ENCODE measurements at places on chromosomes 11 and 22.

- no peak for DNase-seq
Measured at GRCh38 chr11:10378362-10378761, 73.5 kb downstream of the ADM start.

- peak; percentile 84 for DNase-seq
Measured at GRCh38 chr11:60831143-60831500, 10.8 kb upstream of the CCDC86 start.

DNA sequence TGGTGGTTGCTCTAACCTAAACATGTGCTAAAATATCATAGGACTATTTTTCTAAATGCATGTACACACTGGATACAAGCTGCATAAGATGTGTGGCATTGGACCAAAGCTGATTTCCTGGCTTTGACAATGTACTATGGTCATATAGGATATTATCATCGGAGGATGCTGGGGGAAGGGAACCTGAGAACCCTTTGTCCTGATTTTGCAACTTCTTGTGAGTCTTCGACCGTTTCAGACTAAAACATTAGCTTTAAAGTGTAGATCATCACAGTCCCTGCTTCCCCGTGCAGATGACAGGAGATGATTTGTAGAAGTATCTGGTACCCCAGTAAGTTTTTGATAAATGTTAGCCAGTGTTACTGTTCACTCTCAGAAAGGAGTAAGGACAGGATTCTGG lies 554.7 kb downstream of the MIAT start:
- no peak for DNase-seq

GRCh38 chr22:24175160-24175808 lies 6.0 kb upstream of the SUSD2 start:
- peak; percentile 72 for DNase-seq

DNA sequence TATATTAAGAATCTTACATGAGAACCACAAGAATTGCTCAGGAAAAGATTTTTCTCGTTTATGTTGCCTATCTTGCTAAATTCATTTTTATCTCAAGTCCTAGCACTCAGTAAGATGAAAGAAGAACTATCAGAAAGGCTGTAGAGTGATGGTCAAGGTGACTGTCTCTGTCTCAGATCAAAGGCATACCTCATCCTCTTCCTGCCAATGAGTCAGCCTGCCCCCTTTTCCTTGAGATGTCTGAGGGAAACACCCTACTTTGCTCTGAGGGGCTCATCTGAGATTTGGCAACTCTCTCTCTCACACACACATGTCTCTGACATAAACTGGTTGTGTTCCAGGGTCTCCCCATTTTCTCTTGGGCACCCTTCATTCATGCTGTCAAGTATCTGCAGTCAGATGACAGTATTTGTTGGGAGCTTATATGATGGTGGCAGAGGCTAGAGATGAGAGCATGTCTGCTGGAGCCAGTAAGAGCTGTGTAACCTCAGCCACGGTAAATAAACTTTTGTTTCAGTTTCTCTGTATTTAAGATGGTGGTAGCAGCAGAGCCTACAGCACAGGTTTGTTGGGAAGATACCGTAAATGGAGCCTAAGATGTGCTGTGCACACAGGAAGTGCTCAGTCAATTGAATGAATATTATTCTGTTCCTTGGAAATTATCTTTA lies 1.6 kb downstream of the MMP27 start:
- no peak for DNase-seq

GRCh38 chr22:50696799-50697561 lies 24.4 kb downstream of the SHANK3 start:
- DNase-seq: peak; percentile 30

DNA sequence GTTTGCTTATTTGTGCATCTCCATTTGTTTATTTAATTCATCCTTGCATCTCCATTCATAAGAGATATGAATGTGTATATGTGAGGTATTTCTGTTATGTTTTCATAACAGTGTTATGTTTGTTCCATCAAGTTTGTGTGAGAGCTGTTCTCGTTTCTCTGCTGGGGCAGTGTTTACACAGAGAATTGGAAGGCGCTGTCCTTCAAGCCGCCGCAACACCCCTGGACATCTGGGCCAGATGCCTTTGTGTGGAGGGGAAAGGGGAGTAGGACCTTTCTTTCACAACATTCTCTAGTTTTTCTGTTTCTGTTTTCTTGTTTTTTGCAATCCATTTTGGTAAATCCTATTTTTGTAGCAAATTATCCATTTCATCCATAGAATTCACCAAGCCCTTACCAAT lies 7.0 kb upstream of the TM7SF2 start:
- DNase-seq: no peak

DNA sequence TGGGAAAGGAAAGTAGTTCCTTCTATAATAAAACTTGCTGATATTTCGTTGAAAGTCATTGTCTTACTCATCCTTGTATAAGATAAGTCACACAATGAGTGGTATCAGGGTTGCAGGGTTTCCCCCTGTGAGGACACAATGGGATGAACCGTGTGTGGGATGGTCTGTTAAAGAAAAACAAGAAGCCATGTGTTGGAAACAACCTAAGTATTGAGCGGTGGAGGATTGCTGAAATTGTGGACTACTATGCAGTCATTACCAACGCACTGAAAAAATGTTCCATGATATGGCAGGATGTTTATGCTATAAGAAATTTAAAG lies 28.6 kb downstream of the PTPRJ start:
- DNase-seq: no peak

DNA sequence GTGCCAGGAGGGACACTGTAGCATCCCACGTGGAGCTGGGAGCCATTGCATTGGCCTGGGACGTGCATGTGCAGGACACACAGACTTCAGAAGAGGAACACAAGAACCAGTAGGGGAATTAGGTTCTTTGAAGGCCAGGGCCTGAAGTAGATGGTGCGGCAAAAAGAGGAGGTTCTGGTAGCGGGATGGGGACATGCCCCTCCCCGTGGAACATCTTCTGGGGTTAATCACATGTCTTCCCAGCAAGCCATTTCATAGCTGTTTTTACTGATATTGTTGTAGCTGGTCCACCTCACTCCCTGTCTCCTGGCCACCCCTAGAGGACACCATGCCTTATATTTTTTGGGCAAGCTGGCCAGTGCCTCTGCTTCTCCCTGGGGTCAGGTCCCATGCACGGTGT lies 74.3 kb downstream of the SCN3B start:
- DNase-seq: no peak

GRCh38 chr11:66976028-66976467 lies 944 bp downstream of the C11orf86 start:
- DNase-seq: no peak

DNA sequence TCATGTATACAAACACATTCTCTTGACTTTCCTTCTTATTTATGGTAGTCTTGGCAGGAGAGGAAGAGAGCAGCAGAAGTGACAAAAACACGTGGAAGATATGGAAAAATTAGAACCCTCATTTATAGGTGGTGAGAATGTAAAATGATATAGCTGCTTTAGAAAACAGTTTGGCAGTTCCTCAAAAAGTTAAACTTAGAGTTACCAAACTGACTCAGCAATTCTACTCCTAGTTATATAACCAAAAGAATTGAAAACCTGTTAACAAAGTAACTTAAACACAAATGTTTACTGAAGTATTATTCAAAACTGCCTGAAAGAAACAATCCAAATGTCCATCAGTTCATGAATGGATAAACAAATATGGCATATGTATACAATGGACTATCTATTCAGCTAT lies 16.8 kb downstream of the NUCB2 start:
- no peak for DNase-seq

DNA sequence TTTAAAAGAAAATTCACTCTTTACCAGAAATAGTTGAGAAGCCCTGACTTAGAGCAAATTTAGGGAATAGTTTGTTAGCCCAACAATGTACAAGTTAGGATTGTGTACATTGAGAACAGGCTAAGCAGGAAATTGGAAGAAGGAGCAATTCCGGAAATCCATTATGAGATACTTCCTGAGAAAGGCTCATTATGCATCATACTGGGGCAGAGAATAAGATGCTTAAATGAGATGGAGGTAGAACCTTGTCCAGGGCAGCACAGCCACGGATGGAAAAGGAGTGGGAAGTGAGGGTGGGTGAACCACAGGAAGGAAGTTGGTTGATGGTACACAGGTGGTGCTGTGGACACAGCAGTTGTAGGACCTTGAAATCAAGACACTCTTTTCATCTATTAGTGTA lies 180.2 kb downstream of the PGR start:
- no peak for DNase-seq

GRCh38 chr11:34907934-34908593 lies 8.1 kb downstream of the APIP start:
- no peak for DNase-seq

DNA sequence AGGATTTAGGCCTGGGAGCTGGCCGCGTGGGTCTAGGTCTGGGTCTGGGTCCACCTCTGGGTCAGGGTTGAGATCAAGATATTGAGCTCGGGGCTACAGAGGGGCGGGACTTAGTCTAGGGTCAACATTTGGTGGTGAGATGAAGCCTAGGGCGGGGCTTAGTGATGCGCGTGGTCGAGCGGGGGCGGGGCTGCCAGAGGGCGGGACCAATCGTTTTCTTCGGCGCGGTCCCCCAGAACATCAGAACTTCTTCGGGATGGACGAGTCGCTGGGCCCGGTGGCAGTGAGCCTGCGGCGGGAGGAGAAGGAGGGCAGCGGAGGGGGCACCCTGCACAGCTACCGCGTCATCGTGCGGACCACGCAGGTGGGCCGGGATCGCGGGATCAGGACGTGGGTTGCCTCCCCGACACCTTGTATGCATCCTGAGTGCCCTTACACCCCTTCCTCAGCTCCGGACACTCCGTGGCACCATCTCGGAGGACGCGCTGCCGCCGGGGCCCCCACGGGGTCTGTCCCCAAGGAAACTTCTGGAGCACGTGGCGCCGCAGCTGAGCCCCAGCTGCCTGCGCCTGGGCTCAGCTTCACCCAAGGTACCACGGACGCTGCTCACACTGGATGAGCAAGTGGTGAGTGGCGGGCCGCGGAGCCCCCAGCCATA lies 4.2 kb downstream of the SIPA1 start:
- DNase-seq: no peak

DNA sequence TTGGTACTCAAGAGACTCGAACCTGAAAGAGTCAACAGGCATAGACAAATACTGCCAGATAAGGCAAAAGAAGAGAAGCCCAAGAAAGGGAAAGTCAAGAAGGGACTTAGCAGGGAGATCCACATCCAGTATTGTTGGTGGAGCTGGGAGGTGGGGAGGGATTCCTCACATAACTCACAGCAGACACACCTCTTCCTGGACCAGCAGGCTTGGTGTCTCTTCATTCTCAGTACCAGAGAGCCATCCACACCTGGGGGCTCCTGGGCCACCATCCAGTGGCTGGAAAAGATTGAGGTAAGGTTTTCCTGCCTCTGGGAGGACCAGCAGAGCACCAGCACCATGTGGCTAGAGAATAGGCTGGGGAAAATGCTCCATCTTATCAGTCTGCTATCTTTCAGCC lies 161.6 kb upstream of the SESN3 start:
- DNase-seq: no peak

GRCh38 chr11:73237471-73238290 lies 19.6 kb downstream of the P2RY2 start:
- DNase-seq: peak; percentile 37

DNA sequence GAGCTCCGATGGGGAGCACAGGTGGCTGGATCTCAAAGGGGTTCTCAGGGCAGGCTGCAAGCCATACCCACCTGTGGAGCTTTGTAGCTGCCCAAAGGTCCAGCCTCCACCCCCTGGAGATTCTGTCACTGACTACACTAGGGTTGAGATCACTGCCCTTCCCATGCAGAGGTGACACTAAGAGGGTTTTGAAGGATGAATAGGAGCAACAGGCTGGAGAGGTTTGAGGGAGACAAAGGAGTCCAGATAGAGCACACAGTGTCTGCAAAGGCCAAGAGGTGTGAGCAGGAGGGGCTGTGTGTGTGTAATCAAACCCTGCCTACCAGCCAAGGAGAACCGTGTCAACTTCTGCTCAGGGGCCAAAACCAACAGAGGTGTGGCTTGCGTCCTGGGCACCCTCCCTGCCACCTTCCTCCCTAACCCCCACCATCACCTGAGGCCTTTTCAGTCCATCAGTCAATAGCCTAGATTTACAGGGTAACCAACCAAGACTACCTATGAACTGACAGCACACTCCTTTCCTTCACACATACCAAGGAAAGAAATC lies 43.0 kb upstream of the WNT11 start:
- DNase-seq: no peak

DNA sequence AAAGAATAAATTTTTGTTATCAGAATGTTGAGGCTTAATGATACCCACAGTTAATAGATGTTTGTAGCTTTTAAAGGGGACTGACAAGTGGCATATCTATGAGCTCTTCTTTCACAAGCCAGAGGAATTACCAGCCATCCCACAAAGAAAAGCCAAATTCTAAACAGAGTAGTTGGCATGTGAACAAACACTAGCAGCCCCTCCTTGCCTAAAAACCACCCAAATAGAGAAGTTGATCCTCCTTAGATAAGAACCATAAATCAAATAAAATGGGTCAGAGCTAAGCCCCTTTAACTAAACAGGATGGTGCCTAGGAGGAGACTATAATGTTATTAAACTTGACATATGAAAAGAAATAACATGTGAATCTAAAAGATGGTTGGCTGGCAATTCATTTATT lies 11.4 kb downstream of the LPXN start:
- DNase-seq: no peak

DNA sequence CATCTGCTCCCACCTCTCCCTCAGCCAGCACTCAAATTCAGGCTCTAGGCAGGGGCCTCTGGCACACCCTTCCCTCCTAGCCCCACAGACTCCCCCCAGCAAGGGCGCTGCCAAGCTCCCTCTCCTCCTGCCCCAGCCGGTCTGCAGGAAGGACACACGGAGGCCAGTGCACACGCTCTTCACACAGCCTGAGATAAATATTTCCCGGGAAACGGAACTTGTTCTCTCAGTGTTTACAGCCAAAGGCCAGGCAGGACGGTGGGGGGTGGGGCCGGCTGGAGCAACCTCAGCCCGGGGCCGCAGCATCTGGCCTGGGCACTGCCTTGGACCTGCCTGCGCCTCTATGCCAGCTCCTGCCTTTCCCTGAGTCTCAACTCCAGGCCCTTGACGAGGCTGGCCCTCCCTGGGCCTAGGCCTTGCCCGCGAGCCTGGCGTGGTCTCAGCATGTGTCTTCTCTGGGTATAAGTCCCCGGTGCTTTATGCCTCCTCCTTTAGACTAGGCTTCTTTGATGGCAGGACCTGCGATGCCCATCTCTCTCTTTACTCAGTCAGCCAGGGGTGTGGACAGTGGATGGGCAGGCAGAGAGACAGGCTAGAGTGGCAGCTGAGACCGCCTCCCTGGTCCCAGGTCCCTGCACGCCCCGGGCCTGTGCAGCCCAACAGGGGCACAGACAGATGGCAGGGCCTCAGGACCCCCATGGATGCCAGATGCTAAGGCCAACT lies 48.4 kb downstream of the PDE2A start:
- no peak for DNase-seq

- no peak for DNase-seq
Measured at GRCh38 chr11:127678631-127679030, 678.1 kb upstream of the KIRREL3 start.

GRCh38 chr11:74282914-74283371 lies 28.5 kb downstream of the P4HA3 start:
- DNase-seq: no peak

GRCh38 chr11:120109531-120109930 lies 28.4 kb downstream of the TRIM29 start:
- no peak for DNase-seq

DNA sequence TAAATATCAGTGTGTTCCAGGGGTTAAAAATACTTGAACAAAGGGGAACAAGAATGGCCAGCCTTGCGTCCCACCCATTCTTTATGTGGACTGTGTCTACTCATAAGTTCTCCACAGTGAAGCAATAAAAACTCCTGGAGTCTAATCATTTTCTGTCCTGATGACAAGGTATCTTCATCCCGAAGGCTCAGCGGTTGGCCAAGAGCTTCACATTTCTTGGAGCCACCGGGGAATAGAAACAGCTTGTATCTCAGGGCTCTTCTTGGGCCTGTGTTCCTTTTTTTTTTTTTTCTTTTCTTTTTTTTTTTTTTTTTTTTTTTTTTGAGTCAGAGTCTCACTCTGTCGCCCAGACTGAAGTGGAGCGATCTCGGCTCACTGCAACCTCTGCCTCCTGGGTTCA lies 36.8 kb upstream of the ADORA2A start:
- no peak for DNase-seq

Data from kidney tubule cell (primary cell).